ENCODE measurements at places on chromosomes 5 and 9.

GRCh38 chr9:128909859-128910258, 10.9 kb upstream of the PHYHD1 start:
- DNase-seq: no peak

GRCh38 chr9:136324501-136325300, 2.6 kb upstream of the GPSM1 start:
- DNase-seq: no peak

- DNase-seq: no peak
Observed at GRCh38 chr5:178547753-178548415, 42.3 kb downstream of the COL23A1 start.

DNA sequence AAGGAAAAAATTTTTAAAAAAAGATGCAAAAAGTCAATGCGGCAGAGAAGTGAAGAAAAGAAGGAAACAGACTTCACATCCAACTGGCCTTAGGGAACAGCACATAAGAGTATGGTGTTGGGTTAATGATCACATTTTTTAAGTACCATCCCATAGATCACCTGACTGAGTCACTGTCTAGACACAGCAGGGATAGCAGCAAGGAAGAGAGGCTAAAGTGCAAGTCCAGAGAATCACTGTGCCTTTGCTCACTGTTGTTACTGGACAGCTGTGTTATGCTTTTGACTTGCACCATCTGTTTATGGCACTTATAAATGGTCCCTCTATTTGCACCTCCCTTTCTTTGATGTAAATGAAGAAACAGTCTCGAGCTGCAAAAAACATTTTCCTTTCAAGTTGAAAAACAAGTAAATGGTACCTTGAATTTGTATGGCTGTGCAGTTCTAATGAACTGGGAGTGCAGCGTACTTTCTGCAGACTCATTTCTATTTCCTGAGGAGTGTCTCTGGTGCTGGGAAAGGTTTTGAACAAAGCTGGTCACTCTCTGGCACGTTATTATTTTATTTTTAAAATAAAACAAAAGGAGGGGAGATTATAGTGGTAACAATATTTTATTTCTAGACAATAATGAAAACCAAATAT, 84.2 kb downstream of the TRPM6 start:
- DNase-seq: no peak

DNA sequence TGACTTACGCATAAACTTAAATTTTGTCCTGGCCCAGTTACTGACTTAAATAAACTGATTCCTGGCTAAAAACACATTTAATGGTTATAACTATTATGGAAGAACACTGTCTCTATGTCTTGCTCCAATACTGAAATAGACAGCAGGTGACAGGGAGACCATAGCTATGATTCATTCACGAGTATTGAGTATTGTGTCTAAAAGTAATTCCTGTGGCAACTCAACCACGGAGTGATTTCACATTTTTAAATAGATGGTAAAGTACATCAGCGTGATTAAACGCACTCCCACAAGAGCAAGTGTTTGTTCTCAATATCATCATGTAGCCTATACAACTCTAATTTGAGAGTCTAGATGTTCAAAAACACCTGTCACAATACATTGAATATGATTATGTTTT, 35.9 kb upstream of the PCSK1 start:
- no peak for DNase-seq

DNA sequence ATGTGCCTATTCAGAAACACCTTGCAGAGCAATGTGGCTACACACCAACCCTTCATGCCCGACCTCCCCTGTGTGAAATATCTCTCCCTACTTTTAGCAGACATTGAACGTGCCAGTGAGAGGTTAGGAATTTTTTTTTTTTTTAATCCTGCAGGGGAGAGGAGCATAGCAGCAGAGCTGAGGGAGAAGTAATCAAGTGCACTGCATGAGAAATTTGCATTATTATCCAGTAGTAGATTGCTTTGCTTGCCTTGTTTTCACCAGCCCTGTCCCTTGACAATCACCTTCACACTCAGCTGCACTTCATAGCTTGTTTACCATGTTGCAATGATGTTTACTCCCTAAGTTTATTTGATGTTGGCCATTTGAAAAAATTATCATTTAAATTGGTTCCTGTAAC, 489.6 kb upstream of the ZNF608 start:
- no peak for DNase-seq

DNA sequence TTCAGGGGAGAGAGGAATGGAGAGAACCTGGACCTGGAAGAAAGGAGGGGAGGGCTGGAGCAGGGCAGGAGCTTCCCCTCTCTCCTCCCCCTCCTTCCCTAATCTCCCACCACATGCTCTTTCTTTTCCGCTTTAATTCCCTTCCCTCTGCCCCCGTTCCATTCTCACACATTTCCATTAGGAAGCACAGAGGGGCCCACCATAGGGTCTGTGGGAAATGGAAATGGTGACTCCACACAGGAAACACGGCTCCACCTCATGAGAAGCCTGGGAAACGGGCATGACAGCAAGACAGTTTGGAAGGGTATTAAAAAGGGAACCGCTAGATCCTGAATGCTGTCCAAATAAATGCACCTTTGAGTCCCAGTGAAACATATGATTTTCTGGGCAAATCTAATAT, 64.9 kb upstream of the ENTREP1 start:
- no peak for DNase-seq

GRCh38 chr5:141683596-141684141, 1.6 kb upstream of the ARAP3 start:
- no peak for DNase-seq

DNA sequence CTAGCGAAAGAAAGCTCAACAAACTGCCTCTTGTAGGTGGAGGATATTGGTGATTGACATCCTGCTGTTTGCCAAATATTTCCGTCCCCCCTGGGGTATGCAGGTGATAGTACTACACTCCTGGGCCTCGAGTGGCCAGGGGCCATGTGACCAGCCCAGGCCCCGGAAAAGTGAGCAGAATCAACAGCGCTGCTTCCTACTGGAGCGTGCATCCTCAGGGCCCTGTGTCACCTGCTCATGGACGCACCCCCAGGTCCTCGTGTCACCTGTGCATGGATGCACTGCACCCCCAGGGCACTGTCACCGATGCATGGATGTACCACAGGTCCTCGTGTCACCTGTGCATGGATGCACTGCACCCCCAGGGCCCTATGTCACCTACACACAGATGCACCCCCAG, 43.8 kb downstream of the ADAMTS16 start:
- DNase-seq: no peak

DNA sequence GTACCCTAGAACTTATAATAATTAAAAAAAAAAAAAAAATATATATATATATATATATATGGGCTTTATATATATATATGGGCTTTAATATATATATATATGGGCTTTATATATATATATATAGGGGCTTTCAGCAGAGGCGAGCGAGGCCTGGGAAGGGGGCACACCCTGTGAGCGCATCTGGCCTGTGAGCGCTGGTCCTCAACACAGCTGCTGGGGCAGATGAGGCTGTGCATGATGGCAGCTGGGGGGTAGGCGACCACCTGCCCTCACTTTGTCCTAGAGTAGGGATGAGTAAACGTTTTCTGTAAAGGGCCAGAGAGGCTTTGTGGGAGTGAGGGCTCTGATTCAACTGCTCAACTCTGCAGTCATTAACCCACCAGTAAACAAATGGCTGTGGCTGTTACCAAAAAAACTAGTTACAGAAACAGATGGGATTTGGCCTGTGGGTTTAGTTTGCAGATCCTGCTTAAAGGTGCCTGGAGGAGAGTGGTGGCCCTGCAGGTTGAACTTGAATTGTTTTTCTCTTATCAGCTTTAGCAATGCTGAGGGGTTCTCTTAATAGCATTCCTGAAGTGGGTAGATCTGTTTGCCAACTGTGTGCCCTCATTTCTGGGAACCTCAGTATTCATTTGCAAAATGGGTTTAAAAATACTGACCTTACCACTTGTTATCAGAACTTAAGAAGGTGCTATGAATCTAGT, 88.1 kb upstream of the EPB41L4B start:
- no peak for DNase-seq

GRCh38 chr5:161306351-161306995, 240.1 kb downstream of the GABRB2 start:
- DNase-seq: no peak

DNA sequence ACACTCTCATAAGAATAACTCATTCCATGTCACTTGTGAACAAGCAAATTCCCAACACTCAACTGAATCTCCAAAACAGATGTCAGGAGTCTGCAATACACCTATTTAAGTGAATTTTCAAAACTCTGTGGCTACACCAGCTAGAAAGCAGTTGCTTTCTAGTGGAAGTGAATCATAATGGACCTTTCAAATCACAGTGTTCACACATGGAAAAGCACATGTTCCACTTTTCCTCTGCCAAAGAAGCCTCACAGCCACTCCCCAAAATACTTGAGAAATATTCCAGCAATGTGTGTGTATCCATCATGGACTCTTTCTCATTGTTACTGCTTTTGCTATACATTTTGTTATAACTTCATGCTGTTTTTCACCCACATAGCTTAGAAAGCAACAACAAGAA, 17.4 kb downstream of the MARCHF3 start:
- DNase-seq: no peak
